ENCODE measurements at places on chromosomes 12 and 14.

GRCh38 chr14:89121968-89122620 is 294.9 kb downstream of the FOXN3 start:
- no peak for DNase-seq

DNA sequence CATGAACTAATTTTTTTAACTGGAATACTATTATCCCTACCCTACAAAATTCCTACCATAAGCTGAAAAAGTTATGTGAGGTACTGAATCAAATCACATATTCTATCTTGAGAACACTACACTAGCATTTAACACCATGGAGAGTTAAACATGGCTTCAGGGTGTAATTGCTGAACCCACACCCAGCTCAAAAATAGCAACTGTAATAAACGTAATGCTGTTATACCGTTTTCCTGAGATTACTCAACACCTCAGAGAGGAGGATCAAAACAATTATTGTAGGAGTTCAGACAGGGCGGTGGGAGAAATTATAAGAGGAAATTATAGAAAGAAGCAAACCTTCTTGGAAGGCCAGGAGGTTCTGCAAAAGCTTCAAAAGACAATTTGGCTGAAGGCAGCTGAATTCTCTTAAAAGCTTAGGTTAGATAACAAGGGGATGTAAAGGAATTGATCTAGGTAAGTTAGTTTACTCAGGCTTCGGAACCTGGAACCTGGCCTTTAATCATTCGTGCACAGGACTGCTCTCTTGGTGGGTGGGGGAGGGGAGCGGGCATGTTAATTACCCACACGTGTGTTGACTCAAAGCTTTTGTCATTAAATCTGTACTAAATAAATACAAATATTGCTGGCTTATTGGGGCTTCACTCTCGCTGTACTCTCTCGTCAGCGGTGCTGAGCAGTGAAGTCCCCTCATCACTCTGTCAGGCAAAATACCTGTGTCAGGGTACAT is 12.1 kb upstream of the IPO8 start:
- DNase-seq = no peak

DNA sequence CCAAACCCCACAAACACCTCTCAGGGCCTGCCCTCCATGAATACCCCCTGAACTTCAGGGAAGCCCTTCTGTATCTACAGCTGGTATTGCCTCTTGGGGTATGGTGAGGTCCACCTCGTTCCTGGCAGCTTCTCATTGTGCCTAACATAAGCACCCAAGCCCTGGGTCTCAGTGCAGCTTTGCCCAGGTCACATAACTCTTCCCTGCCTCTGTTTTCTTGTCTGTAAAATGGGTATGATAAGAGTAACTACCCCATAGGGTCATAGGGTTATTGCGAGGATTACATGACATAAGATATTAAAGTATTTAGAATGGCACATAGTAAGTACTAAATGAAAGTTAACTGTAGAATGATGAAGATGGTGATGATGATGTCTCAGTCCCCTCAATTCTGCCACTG is 190.0 kb upstream of the PWP1 start:
- DNase-seq = no peak

- DNase-seq = no peak
These were observed 13.2 kb downstream of the PRKAB1 start for GRCh38 chr12:119681111-119681510.

DNA sequence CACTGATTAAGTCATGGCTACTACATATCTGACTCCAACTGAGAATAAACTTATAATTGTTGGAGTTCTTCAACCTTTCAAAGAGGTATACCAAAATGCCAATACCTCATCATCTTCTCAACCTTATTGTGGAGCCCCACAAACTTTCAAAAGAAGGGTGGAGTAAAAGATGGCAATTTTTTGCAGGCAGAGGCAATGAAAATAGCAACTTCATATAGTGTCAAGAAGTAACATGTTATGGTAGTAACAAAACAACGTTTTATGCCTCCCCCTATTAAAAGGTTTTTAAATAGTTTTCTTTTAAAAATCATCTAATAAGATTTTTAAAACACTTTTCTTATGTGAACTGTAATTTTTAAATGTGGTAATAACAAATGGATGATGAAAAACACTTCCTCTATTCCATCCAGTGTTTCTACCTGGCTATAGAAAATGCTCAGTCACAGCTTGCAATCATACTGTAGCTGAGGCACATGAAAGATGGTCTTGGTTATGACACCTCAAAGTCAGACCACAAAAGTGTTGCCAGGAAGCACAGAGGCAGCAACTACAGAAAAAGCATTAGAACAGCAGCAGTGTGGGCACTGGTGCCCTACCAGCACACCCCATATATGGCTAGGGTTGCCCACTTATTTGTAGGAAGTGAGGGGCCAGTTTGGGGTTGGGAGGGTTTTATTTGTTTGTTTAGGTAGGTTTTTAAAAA is 7.0 kb downstream of the PPP1R12A start:
- DNase-seq = peak; percentile 9
